ENCODE measurements at places on chromosomes 11 and 22. TPM values are rescaled to one million over a fixed set of nuclear protein-coding genes. Genes with fewer than 3 reads are reported as not detected.
A peak's percentile ranks its signal among the peaks of the same experiment; 100 is the strongest.

DNA sequence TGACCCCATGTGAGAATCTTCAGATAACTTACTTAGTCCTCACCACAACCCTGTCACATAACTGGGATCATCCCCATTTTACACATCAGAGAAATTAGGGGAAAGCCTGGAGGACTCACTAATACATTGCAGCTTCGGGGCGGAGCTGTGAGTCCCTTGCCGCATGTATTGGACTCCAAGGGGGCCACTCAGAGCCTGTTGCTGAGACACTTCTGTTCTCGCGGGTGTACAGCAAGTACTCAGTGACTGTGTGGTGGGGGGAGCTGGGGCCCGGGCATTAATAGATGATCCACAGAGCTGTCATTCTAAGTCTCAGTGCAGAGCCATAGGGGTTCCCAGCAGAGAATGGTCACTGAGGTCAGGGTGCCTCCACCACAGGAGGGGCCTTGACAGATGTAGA, 13.5 kb downstream of the OAF start:
- DNase-seq = no peak
- H3K27ac ChIP-seq = peak overlapping the region; percentile 50
- no peak overlapping the region for H3K4me3 ChIP-seq
- no peaks in the 10 kb centered on the region for H3K36me3 ChIP-seq

Gene RNF26
- 10.3 TPM for total RNA-seq

Gene SCGB1D2
- total RNA-seq = not detected

DNA sequence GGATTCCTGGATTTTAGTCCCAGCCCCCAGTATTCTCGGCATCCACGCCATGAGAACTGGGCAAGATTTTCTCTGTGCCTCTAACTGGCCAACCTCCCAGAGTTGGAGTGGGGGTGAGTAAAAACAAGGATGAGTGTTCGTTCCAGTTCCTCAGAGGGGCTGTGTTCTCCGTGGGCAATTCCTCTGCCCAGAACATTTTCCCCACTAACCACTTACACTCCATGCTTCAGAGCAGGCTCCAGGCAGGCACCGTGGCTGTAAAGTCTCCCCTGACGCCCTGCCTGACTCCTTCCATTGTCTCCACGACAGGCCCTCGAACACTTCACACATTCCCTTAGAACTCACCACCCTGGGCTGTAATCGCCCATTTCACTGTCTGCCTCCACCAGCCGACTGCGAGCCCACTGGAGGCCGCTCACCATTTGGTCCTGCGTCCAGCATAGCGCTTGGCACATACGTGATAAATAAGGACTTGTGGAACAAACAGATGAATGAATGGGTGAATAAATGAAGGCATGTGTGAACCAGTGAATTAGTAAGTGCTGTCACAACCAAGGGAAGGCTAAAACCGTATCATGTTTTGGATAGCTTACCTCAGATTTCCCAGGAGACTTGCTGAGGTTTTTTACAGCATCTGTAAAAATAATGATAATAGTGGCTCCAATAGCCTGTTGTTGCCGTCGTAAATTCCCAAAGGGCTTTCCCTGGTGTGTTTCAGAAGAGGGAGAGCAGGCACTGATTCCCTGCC, 6.1 kb downstream of the APLNR start:
- no peak for DNase-seq
- H3K36me3 ChIP-seq = no peaks in the 10 kb centered on the region
- peak overlapping the region; percentile 31 for H3K27ac ChIP-seq
- H3K27me3 ChIP-seq = no peaks in the 10 kb centered on the region
- H3K4me1 ChIP-seq = peaks cover 34% of the 10 kb centered on the region

- no peak for DNase-seq
- H3K36me3 ChIP-seq = no peaks in the 10 kb centered on the region
- peaks cover 2% of the 10 kb centered on the region for H3K4me1 ChIP-seq
- H3K27me3 ChIP-seq = no peaks in the 10 kb centered on the region
- no peak overlapping the region for H3K4me3 ChIP-seq
These were observed 29.2 kb upstream of the DAGLA start for GRCh38 chr11:61650781-61651571.

DNA sequence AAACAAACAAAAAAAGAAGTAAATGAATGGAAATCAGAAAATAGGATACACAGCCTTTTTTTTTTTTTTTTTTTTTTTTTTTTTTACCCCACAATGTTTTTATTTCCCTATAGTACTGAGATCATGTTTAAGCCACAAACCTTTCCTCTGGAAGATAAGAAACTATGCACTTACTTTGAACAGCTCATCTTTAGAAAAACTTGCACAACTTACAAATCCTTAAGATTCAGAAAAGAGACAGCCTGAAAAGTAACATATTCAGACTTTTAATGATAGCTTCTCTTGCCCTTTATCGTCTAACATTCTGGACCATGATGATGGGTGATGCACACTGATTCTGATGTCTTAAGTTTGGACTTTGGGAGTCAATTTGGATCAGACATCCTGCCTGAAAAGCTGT, 80.3 kb downstream of the TNRC6B start:
- H3K27ac ChIP-seq = peak overlapping the region; percentile 42
- peaks cover 37% of the 10 kb centered on the region for H3K4me1 ChIP-seq
- H3K36me3 ChIP-seq = peaks cover 13% of the 10 kb centered on the region
- H3K27me3 ChIP-seq = no peaks in the 10 kb centered on the region
- no peak overlapping the region for H3K4me3 ChIP-seq
- no peak for DNase-seq

Gene RBM4B
- total RNA-seq = 9.7 TPM

DNA sequence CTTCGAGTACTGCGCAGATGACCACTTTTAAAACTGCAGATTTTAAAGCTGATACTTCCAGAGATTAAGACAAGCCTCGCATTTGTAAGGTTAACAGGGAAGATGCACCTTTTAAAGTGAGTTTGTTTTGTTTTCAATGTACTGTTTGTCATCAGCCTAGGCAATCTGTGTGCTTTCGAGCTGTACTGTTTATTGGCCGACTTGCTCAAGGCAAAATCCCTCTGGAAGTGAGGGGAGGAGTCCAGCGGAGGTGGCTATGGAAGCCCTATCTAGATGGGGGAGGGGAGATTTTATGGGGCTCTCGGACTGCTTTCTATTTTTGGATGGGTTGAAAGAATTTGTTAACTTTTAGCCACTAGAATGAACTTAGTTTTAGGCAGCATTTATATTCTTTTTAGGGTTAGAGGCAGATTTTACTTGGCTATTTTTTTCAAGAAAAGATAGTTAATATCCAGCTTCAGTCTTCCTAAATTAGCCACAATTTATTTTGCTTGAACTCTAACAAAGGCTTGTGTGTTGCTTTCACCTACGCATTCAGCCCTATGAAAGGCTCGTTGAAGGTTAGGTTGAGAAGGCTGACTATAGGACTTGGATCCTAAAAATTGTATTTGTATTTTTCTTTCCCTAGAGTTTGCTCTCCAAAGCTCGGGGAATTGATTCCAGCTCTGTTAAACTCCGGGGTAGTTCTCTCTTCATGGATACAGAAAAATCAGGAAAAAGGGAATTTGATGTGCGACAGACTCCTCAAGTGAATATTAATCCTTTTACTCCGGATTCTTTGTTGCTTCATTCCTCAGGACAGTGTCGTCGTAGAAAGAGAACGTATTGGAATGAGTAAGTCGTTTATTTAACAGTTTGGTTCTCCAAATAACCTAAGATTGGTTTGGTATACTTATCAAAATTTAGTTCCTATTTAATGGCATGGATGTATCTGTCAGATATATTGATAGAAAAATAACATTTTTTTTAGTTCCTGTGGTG, 2.1 kb downstream of the WEE1 start:
- peaks cover 13% of the 10 kb centered on the region for H3K4me1 ChIP-seq
- peak overlapping the region; percentile 99 for H3K27ac ChIP-seq
- H3K27me3 ChIP-seq = no peaks in the 10 kb centered on the region

DNA sequence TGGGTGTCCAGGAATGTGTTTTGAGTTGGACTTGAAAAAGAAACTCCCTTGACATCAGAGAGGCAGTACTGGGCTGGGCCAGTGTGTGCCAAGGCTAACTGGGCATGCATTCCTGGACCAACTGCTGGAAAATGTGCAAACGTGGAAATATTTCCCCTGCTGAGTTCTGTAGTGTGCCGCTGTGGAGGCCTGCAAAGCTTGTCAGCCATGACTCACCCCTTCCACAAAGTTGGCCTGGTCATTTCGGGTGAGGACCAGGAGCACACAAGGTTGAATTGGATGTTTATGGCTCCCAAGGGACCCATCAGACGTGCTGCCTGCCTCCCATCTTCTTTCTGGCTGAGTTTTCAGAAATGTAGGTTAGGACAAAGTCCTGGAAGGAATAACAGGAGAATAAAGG, 513.1 kb downstream of the MIAT start:
- no peaks in the 10 kb centered on the region for H3K27me3 ChIP-seq
- H3K4me1 ChIP-seq = no peaks in the 10 kb centered on the region
- DNase-seq = no peak
- H3K27ac ChIP-seq = no peak overlapping the region
- no peaks in the 10 kb centered on the region for H3K36me3 ChIP-seq

GRCh38 chr11:124482362-124483147, 37.1 kb upstream of the OR8B8 start:
- DNase-seq = no peak
- H3K27ac ChIP-seq = no peak overlapping the region
- no peak overlapping the region for H3K4me3 ChIP-seq
- H3K36me3 ChIP-seq = no peaks in the 10 kb centered on the region
- H3K4me1 ChIP-seq = peaks cover 12% of the 10 kb centered on the region
- no peaks in the 10 kb centered on the region for H3K27me3 ChIP-seq

DNA sequence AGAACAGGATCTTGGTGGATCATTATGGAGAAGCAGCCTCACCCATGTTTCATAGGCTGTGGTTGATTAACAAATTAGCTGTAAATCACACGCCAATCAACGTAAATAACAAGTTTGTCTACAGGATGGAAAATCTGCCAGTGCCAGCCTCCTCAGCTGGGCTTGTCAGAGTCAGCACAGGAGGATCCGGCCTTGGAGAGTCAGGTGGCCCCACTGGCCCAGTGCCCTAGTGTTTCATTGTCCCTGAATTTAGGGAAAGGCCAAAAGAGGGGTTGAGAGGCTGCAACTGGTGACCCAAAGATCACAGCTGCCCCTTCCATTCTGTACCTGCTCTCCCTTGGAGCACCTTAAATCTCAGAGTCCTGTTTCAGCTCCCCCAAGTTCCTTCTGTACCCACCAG, 42.4 kb downstream of the TRIM29 start:
- DNase-seq = no peak
- no peak overlapping the region for H3K4me3 ChIP-seq
- no peak overlapping the region for H3K27ac ChIP-seq
- H3K36me3 ChIP-seq = no peaks in the 10 kb centered on the region
- no peaks in the 10 kb centered on the region for H3K27me3 ChIP-seq

Gene P2RY2
- total RNA-seq = 14.7 TPM

Gene BIK
- total RNA-seq = not detected

- H3K4me1 ChIP-seq = peaks cover 52% of the 10 kb centered on the region
- H3K27me3 ChIP-seq = no peaks in the 10 kb centered on the region
- H3K27ac ChIP-seq = peak overlapping the region; percentile 82
- DNase-seq = no peak
- H3K36me3 ChIP-seq = no peaks in the 10 kb centered on the region
These were observed 10.7 kb downstream of the MYO18B start for GRCh38 chr22:25752615-25753214.

DNA sequence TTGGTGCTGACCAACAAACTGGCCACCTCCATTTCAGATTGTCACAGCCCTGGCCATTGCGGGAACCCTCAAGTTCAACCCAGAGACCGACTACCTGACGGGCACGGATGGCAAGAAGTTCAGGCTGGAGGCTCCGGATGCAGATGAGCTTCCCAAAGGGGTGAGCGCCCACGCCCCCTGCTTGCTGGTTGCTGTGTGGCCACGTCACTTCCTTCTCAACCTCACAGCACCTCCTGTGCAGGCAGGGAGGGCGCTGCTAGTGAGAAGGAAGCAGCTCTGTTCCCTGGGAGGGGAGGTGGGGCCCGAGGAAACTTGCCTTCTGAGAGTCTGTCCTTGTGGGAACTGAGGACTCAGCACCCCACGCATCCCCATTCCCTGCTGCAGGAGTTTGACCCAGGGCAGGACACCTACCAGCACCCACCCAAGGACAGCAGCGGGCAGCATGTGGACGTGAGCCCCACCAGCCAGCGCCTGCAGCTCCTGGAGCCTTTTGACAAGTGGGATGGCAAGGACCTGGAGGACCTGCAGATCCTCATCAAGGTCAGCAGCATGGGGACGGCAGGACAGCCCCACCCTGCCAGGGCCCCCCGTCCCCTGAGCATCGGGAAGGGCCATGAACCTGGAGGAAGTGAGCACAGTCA, 19.3 kb downstream of the POLR3H start:
- no peaks in the 10 kb centered on the region for H3K27me3 ChIP-seq
- H3K27ac ChIP-seq = peak overlapping the region; percentile 85
- H3K36me3 ChIP-seq = peaks cover 82% of the 10 kb centered on the region
- DNase-seq = no peak
- peaks cover 42% of the 10 kb centered on the region for H3K4me1 ChIP-seq
- H3K4me3 ChIP-seq = no peak overlapping the region

Gene DEFB131B
- total RNA-seq = not detected

- no peaks in the 10 kb centered on the region for H3K36me3 ChIP-seq
- no peaks in the 10 kb centered on the region for H3K27me3 ChIP-seq
- H3K4me3 ChIP-seq = no peak overlapping the region
- no peak overlapping the region for H3K27ac ChIP-seq
These were observed 48.2 kb downstream of the CCDC83 start for GRCh38 chr11:85903406-85903805.

GRCh38 chr11:43172477-43172876, 139.3 kb upstream of the API5 start:
- H3K36me3 ChIP-seq = no peaks in the 10 kb centered on the region
- no peak overlapping the region for H3K4me3 ChIP-seq
- no peak overlapping the region for H3K27ac ChIP-seq

Gene RHOD
- total RNA-seq = 39.1 TPM

Gene E2F8
- 2.2 TPM for total RNA-seq

- no peak overlapping the region for H3K4me3 ChIP-seq
- no peak for DNase-seq
- H3K36me3 ChIP-seq = no peaks in the 10 kb centered on the region
- H3K27ac ChIP-seq = no peak overlapping the region
- no peaks in the 10 kb centered on the region for H3K4me1 ChIP-seq
- H3K27me3 ChIP-seq = no peaks in the 10 kb centered on the region
These were observed 65.8 kb upstream of the SEPTIN5 start for GRCh38 chr22:19648419-19648929.

- H3K27ac ChIP-seq = no peak overlapping the region
- H3K36me3 ChIP-seq = no peaks in the 10 kb centered on the region
These were observed 5.5 kb upstream of the SHISA8 start for GRCh38 chr22:41920271-41920976.

Gene C11orf87
- total RNA-seq = not detected

DNA sequence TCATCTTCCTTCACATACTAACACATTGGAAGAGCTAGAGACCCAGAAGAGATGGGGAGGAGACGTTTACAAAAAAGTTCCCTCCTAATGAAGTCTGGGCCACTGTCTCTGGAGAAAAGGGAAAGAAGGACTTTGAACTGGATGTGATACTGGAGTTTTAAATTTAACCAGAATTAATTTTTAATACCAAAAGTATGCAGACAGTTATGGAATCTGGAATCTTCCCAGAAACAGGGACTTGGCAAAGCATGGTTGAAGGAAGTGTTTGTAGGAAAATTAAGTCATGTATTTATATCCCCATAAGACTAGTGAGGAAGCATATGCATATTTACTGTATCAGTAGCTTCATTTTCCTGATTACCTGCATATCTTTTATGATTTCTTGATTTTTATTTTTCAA, 215.5 kb downstream of the TTC28 start:
- no peaks in the 10 kb centered on the region for H3K27me3 ChIP-seq
- H3K4me3 ChIP-seq = no peak overlapping the region
- H3K27ac ChIP-seq = no peak overlapping the region
- no peak for DNase-seq
- H3K4me1 ChIP-seq = no peaks in the 10 kb centered on the region
- H3K36me3 ChIP-seq = no peaks in the 10 kb centered on the region

Gene CARNS1
- total RNA-seq = 9.9 TPM
